SK-MEL-5 (cell line): ENCODE measurements at places on chromosomes 13 and 19.

DNA sequence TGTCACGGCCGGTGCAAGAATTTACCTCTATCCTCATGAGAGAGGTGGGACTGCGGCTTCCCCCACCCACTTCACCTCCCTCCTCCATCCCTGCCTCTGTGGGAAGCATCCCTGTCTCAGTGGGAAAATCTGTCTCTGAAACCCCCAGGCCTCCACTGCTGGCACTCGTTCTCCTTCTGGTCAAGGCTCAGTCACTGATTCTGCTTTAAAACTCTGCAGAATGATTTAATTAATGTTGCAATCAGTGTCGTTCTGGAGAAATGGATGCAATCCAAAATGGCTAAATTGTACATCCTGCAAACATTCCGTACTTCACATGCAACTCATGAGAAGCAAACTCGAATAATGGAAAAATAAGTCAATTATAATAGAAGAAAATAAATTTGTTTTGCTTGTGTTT lies 5.6 kb downstream of the RASL11A start:
- no peak for DNase-seq

DNA sequence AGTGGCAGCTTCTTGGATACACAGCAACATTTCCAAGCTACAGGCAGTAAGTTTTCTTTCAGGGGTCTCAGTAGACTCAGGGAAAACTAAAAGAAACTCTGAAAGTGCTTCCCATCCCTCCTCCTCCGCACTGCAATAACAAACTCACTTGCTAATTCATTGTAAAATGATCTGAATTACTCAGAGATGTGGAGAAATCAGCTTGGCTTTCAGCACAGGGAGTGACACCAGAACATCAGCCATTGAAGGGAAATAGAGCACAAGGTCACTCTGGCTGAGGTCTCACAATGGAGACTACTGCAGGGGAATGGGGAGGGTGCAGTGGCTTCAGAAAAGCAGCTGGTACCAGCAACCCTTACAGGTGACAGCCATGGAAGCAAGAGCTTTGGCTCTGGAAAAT lies 137.3 kb upstream of the SERP2 start:
- no peak for DNase-seq

DNA sequence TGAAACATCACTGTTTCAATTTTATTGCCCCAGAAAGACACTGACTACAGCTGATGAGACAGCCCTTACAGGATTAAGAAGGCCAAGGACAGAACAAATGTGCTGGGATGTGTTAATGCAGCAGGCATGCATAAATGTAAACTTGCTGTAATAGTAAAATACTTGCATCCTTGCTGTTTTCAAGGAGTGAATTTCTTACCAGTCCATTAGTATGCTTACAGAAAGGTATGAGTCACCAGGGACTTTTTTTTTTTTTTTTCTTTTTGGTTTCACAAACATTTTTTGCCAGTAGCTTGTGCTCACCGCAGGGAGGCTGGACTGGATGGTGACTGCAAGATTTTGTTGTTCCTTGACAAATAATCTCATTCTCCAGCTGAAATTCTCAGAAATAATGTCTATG lies 55.1 kb downstream of the GPR180 start:
- no peak for DNase-seq

DNA sequence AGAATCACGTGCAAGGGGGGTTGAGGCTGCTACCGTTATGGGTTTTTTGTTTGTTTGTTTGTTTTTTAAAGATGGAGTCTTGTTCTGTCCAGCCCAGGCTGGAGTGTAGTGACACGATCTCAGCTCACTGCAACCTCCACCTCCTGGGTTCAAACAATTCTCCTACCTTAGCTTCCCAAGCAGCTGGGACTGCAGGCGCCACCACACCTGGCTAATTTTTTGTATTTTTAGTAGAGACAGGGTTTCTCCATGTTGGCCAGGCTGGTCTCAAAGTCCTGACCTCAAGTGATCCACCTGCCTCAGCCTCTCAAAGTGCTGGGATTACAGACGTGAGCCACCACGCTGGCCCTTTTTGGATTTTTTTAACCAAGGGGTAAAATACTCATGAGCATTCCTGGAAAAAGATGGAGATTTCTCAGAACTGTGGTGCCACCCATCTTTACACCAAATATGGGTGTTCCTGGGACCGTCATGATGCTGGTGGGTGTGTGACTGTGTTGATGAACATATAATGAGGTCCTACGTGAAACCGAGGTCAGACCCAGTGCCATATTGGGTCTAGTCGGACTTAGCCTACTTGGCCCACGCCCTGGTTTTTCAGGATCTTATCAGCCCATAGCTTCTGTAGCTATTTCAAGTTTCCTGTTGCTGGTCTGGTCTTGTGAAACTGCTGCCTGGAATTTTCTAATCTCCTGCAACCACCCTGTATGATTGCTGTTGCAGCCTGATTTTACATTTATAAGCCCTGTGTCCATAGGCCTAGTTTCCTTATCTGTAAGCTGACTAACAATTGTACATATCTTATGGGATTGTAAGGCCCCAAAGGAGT lies 6.2 kb downstream of the PPP1R15A start:
- no peak for DNase-seq

DNA sequence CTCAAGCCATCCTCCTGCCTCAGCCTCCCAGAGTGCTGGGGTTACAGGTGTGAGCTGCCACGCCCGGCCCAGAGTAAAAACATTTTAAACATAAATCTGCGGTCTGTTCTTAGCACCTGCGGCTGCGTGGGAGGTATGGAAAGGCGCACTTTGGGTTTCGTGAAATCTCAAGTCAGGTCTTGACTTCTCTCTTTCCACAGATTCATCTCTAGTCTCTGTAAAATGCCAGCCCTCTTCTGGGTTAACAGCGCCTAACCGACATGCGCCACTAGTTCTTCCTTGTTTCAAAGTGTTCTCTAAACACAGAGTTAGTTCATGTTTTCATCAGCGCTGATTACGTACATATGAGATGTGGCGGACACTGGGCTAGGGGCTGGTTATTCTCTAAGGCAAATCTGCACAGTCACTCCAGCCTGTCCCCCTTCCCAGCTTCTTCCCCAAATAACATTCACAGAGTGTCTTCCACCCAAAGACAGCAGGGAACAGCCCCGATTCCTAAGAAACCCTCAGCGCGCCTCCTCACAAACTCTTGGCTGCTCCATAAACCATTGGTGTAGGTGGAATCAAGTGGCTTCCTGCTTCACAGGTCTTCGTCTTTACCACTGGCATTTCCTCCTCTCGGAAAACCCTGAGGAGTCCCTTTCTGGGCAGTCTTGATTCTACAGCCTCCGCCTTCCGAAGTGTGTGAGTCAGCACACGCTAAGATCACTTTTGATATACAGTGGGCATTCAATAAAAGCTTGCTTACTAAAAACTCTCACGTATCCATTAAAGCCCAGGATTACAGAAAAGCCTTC lies 1.4 kb downstream of the PARP4 start:
- peak; percentile 65 for DNase-seq

DNA sequence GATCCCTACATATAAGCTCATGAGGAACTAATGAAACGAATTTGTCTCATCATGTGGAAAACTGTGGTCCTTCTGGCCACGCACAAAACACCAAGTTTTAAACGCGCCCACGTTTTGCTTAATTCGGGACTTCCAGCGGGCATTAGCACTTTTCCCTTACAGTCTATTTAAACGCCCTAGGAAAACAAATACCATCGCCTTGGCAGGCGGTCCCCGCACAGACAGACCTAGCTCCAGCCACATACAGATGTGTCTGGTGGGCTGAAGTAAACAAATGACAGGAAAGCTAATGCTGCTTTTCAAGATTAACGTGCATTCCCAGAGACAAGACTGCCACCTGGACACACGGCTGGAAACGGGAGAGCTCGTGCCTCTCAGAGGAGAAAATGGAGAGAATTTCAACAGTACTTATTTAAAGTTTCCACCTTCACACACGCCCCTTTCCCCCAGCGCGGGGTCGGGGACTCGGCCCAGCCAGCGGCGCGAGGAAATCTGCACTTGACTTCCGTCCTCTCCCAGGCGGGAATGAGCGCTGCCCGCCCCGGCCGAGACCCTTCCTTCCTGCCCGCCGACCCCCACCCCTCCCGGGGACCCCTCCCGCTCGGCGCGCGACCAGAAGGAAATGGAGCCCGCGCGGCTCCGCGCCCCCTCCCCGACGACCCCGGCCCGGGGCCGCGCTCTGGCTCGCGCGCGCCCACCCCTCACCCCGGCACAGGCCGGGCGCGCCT lies 931 bp downstream of the USP12 start:
- DNase-seq = peak; percentile 36

- no peak for DNase-seq
These were observed at the start of gene TEX26 for GRCh38 chr13:30932481-30933353. TEX26 (plus strand) TSS chr13:30932656; CDS start chr13:30932716, 60 bp downstream.

GRCh38 chr19:51259348-51260245 lies 8.7 kb downstream of the SIGLECL1 start:
- DNase-seq = peak; percentile 65

GRCh38 chr19:40974633-40975037 lies 16.4 kb upstream of the CYP2B6 start:
- peak; percentile 75 for DNase-seq

DNA sequence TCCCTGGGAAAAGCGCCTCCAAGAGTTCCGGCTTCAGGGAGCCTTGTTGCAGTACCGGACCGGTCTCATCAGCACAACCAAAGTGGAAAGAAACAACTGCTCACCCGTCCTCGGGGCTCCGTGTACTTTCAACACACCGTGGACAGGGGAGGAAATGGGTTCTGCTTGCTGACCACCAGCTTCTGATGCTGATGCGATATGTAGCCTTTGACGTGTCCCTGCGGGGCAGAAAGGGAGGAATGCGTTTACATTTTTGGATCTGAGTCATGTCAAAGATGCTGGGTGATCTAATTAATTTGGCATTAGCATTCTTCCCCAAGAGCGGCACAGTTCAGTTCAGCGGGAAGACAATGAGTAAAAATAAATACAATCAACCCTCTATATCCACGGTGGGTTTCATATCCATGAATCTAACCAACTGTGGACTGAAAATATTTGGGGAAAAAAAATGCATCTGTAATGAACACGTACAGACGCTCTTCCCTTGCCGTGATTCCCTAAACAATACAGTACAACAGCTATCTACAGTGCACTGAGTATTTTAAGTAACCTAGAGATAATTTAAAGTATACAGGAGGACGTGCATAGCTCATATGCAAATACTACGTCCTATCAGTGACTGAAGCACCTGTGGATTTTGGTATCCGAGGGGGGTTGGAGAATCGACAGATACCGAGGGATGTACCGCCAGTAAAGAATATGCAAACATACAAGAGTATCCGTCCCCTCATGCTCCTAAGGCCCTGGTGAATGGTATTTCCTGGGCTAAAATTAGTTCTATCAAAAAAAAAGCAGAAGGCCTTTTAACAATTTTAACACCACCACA lies 19.8 kb downstream of the PROZ start:
- DNase-seq = no peak

DNA sequence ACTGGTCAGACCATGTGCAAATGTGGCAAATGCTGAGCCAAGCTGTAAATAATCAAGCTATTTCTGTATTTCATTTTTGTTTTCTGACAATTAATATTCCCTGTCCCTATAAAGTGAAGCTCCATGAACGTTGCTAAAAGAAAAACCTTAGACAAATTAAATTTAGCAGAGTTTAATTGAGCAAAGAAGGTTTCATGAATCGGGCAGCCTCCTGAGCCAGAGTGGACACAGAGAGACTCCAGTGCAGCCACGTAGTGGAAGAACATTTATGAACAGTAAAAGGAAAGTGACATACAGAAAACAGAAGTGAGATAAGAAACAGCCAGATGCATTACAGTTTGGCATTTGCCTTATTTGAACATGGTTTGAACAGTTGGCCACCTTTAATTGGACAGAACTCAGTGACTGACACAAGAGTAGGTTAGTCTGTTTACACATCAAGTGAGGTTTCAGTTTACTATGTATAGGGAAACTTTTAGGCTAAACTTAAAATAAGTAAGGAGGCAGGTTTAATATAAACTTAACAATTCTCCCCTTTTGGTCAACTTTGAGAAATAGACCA lies 69.7 kb downstream of the UFM1 start:
- no peak for DNase-seq

DNA sequence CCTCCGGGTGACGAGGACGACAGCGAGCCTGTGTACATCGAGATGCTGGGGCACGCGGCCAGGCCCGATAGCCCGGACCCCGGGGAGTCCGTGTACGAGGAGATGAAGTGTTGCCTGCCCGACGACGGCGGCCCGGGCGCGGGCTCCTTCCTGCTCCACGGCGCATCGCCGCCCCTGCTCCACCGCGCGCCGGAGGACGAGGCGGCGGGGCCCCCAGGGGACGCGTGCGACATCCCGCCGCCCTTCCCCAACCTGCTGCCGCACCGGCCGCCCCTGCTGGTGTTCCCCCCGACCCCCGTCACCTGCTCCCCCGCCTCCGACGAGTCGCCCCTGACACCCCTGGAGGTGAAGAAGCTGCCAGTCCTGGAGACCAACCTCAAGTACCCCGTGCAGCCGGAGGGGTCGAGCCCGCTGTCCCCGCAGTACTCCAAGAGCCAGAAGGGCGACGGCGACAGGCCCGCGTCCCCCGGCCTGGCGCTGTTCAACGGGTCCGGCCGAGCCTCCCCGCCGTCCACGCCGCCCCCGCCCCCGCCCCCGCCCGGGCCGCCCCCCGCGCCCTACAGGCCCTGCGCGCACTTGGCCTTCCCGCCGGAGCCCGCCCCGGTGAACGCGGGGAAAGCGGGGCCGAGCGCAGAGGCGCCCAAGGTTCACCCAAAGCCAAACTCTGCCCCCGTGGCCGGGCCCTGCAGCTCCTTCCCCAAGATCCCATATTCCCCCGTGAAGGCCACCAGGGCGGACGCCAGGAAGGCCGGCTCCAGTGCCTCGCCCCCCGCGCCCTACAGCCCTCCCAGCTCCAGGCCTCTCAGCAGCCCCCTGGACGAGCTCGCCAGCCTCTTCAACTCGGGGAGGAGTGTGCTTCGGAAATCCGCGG lies 511.3 kb downstream of the MYO16 start:
- DNase-seq = no peak

- no peak for DNase-seq
These were observed 237.4 kb downstream of the PCDH9 start for GRCh38 chr13:66992719-66993118.

DNA sequence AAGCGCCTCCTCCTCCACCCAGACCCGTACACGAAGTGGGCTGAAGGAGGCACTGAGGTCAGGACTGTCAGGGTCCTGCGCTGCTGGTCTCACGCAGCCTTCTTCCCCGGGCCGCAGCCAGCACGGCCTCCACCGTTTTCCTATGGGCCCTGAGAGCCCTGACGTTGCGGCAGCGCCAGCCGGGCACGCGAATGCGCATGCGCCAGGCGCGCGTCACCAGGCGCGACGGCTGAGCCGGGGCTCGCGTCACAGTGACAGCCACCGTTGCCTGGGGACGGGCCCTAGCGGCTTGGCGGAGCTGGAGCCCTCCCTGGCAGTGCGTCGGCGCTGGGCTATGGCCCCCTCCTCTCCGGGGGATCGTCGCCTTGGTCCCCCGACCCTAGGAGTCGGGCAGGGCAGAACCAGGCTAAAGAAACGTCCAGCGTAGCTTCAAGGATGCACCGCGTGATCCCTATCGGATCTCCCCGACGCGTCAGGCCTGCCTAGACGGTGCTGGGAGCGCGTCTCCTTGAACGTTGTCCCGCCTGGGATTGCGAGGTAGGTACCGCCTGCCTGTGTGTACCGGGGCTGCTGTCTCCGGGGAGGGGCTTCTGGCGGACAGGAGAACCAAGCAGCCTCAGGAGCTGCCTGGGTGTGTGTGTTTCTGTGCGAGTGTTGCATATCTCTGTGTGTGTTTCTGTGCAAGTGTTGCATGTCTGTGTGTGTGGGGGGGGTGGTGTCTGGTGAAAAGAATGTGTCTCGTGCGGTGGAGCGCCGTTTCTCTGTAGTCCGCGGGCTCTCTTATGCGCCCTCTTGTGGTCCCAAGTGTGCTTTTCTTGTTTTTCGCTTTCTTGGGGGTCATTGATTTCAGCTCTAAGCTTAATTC lies 43.2 kb downstream of the ZNF571 start:
- DNase-seq = peak; percentile 75
